ENCODE measurements at places on chromosomes 2 and 18. TPM values are rescaled to one million over a fixed set of nuclear protein-coding genes. Genes with fewer than 3 reads are reported as not detected.

NPAS2 gene
- 31.4 TPM for polyA plus RNA-seq

PPM1B gene
- polyA plus RNA-seq: 49.1 TPM

DOK6 gene
- not detected for polyA plus RNA-seq

TFCP2L1 gene
- 1.3 TPM for polyA plus RNA-seq

FAM237A gene
- not detected for polyA plus RNA-seq

RAB17 gene
- 2.3 TPM for polyA plus RNA-seq

ARHGAP15 gene
- not detected for polyA plus RNA-seq

RAB31 gene
- polyA plus RNA-seq: 20.5 TPM

OR6B2 gene
- polyA plus RNA-seq: not detected

ELOA2 gene
- polyA plus RNA-seq: not detected

MLPH gene
- polyA plus RNA-seq: 218 TPM

SIX2 gene
- 0.14 TPM for polyA plus RNA-seq

DYNC2LI1 gene
- polyA plus RNA-seq: 28.2 TPM

IL36B gene
- polyA plus RNA-seq: not detected

CABYR gene
- 15.2 TPM for polyA plus RNA-seq

MROH2A gene
- 0.04 TPM for polyA plus RNA-seq

CCDC148 gene
- 0.50 TPM for polyA plus RNA-seq

APCDD1 gene
- not detected for polyA plus RNA-seq

SOX11 gene
- not detected for polyA plus RNA-seq

GAD1 gene
- 0.15 TPM for polyA plus RNA-seq

SH2D6 gene
- polyA plus RNA-seq: 1.4 TPM

COL5A2 gene
- polyA plus RNA-seq: 114 TPM

ATP6V1B1 gene
- polyA plus RNA-seq: 2.5 TPM

HMSD gene
- 0.12 TPM for polyA plus RNA-seq

HJURP gene
- 102 TPM for polyA plus RNA-seq

IL1R2 gene
- polyA plus RNA-seq: 0.71 TPM

RNASEH1 gene
- 56.8 TPM for polyA plus RNA-seq

APOB gene
- polyA plus RNA-seq: not detected

TGFA gene
- polyA plus RNA-seq: 7.1 TPM

FASTKD2 gene
- polyA plus RNA-seq: 39.1 TPM

USP40 gene
- polyA plus RNA-seq: 22.9 TPM

SLC66A2 gene
- polyA plus RNA-seq: 9.5 TPM

GPAT2 gene
- not detected for polyA plus RNA-seq

CYP20A1 gene
- 7.9 TPM for polyA plus RNA-seq

LRATD1 gene
- polyA plus RNA-seq: not detected

KIF5C gene
- polyA plus RNA-seq: 0.28 TPM

IL18RAP gene
- not detected for polyA plus RNA-seq

LYPD1 gene
- polyA plus RNA-seq: 12.0 TPM

ANKRD30BL gene
- not detected for polyA plus RNA-seq

ACTG2 gene
- polyA plus RNA-seq: 0.26 TPM

OBSL1 gene
- polyA plus RNA-seq: 31.8 TPM

MERTK gene
- 1.0 TPM for polyA plus RNA-seq

ZNF142 gene
- polyA plus RNA-seq: 10.7 TPM

CLEC4F gene
- polyA plus RNA-seq: not detected

REG3A gene
- not detected for polyA plus RNA-seq

C2orf72 gene
- 5.2 TPM for polyA plus RNA-seq

MEP1B gene
- polyA plus RNA-seq: not detected

GALNT1 gene
- polyA plus RNA-seq: 94.0 TPM

C2orf80 gene
- not detected for polyA plus RNA-seq

RMC1 gene
- polyA plus RNA-seq: 14.7 TPM

SIGLEC15 gene
- polyA plus RNA-seq: not detected

LINC00305 gene
- polyA plus RNA-seq: not detected

TNFRSF11A gene
- 2.1 TPM for polyA plus RNA-seq

IL36A gene
- polyA plus RNA-seq: not detected

SPATA3 gene
- polyA plus RNA-seq: not detected

DES gene
- not detected for polyA plus RNA-seq

TIMM21 gene
- polyA plus RNA-seq: 61.4 TPM

Measured in A549 (cell line).